ENCODE measurements at places on chromosomes 7 and 10. TPM values are rescaled to one million over a fixed set of nuclear protein-coding genes. Genes with fewer than 3 reads are reported as not detected.

GRCh38 chr7:47525066-47525623 lies 56.8 kb downstream of the TNS3 start:
- no peaks in the 10 kb centered on the region for H3K27me3 ChIP-seq
- H3K4me1 ChIP-seq: no peaks in the 10 kb centered on the region
- no peak overlapping the region for H3K4me3 ChIP-seq
- H3K36me3 ChIP-seq: no peaks in the 10 kb centered on the region

GRCh38 chr10:114748241-114748640 lies 73.3 kb upstream of the FHIP2A start:
- peaks cover 9% of the 10 kb centered on the region for H3K36me3 ChIP-seq
- peaks cover 4% of the 10 kb centered on the region for H3K4me1 ChIP-seq
- H3K4me3 ChIP-seq: no peak overlapping the region
- peaks cover 20% of the 10 kb centered on the region for H3K27me3 ChIP-seq

GRCh38 chr7:139232904-139233303 lies 1.9 kb downstream of the UBN2 start:
- H3K36me3 ChIP-seq: peaks cover 4% of the 10 kb centered on the region
- peak overlapping the region; percentile 94 for H3K4me3 ChIP-seq
- H3K4me1 ChIP-seq: peaks cover 22% of the 10 kb centered on the region
- peaks cover 4% of the 10 kb centered on the region for H3K27me3 ChIP-seq
- no peak for DNase-seq

DNA sequence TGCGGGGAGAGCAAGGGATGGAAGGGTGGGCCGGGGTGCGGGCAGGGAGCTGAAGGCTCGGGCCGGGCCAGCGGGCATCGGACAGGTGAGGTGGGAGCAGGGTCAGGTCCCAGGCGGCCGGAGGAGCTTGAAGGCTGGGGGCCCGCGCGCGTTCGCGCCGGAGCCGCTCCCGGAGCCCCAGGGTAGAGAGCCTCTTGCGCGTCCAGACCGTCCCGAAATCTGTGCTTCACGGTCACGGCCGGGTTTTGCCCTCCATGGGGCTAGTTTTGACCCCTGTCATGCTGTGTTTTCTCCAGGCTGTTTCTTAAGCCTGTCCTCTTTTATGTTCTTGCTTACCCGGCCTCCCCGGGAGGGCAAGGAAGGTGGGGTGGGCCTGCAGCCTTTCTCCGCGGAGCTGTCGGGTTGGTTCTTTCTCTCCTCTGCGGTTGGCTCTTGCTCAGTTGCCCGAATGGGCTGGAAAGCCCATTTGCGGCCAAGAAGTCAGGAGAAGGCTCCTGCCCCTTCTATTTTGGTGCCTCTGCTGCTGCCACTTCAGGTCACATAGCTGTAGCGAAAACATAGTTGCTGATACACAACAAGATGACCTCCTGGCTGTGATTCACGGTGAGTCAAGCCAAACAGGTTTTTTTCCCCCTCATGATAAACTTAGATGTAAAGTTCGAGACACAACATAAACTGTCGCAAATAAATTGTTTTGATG lies 650 bp downstream of the UBE2D1 start:
- no peak for DNase-seq
- H3K4me3 ChIP-seq: peak overlapping the region; percentile 97
- H3K27me3 ChIP-seq: no peaks in the 10 kb centered on the region
- H3K27ac ChIP-seq: peak overlapping the region; percentile 78

DNA sequence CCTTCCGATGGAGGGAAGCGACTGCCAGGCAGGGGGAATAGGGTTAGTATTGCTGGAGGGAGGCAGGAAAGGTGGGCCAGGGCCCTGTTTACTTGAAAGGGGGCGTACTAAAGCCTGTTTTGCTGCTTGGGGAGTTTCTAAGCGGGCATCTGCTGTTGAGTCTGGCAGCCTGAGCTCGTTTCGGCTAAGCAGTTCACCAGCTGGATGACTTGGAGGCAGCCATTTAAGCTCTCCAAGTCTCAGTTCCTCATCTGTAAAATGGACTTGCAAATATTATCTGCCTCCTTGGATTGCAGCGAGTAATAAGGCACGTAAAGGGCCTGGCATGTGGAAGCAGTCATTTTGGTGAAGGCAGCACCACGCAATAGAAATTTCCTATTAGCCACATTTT lies 44.0 kb downstream of the LDB3 start:
- H3K4me3 ChIP-seq: peak overlapping the region; percentile 83
- H3K27me3 ChIP-seq: no peaks in the 10 kb centered on the region
- peaks cover 4% of the 10 kb centered on the region for H3K4me1 ChIP-seq
- peak overlapping the region; percentile 88 for H3K27ac ChIP-seq
- H3K36me3 ChIP-seq: no peaks in the 10 kb centered on the region

GRCh38 chr10:103838862-103839518 lies 16.4 kb downstream of the SH3PXD2A start:
- no peak overlapping the region for H3K27ac ChIP-seq
- no peak overlapping the region for H3K4me3 ChIP-seq
- peaks cover 22% of the 10 kb centered on the region for H3K27me3 ChIP-seq
- peaks cover 12% of the 10 kb centered on the region for H3K4me1 ChIP-seq
- peaks cover 2% of the 10 kb centered on the region for H3K36me3 ChIP-seq

GRCh38 chr10:52297747-52298146 lies 16.3 kb upstream of the DKK1 start:
- no peaks in the 10 kb centered on the region for H3K36me3 ChIP-seq
- DNase-seq: no peak
- H3K27me3 ChIP-seq: peaks cover 5% of the 10 kb centered on the region
- no peaks in the 10 kb centered on the region for H3K4me1 ChIP-seq
- no peak overlapping the region for H3K27ac ChIP-seq
- H3K4me3 ChIP-seq: no peak overlapping the region

DNA sequence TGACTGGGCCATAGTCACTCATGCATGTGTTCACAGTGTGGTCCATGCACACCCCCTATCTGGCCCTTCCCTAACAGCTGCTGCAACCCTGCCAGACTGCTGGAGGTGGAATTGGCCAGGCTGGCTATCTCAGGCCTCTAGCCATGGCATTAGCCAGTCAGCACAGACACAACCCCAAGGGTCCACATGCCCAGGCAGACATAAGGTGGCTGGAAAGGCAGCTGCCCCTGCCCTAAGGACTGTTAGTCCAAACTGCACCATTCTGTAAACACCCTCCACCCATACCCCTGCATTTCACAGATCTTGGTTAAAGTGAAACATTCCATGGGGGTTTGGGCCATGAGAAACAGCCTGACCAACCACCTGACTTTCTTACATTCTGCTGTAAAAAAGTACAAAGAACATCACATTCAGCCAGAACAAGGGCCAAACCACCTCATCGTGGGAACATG lies 137.4 kb upstream of the KCNMA1 start:
- H3K4me3 ChIP-seq: no peak overlapping the region
- H3K36me3 ChIP-seq: no peaks in the 10 kb centered on the region
- no peaks in the 10 kb centered on the region for H3K27me3 ChIP-seq
- H3K27ac ChIP-seq: no peak overlapping the region
- DNase-seq: no peak

- DNase-seq: no peak
- H3K4me1 ChIP-seq: peaks cover 6% of the 10 kb centered on the region
- no peaks in the 10 kb centered on the region for H3K27me3 ChIP-seq
- H3K4me3 ChIP-seq: no peak overlapping the region
- peak overlapping the region; percentile 29 for H3K27ac ChIP-seq
- peaks cover 10% of the 10 kb centered on the region for H3K36me3 ChIP-seq
Observed at GRCh38 chr10:101609481-101609880, 21.4 kb downstream of the DPCD start.

- no peak for DNase-seq
- H3K36me3 ChIP-seq: no peaks in the 10 kb centered on the region
- no peaks in the 10 kb centered on the region for H3K27me3 ChIP-seq
- no peaks in the 10 kb centered on the region for H3K4me1 ChIP-seq
- H3K27ac ChIP-seq: no peak overlapping the region
Observed at GRCh38 chr10:52434734-52435133, 120.7 kb downstream of the DKK1 start.

GRCh38 chr7:158861004-158861787 lies 4.8 kb downstream of the DYNC2I1 start:
- H3K27me3 ChIP-seq: no peaks in the 10 kb centered on the region
- H3K27ac ChIP-seq: no peak overlapping the region
- peaks cover 24% of the 10 kb centered on the region for H3K4me1 ChIP-seq
- H3K36me3 ChIP-seq: no peaks in the 10 kb centered on the region

GRCh38 chr10:86411281-86411841 lies 44.8 kb upstream of the GRID1 start:
- peak overlapping the region; percentile 67 for H3K27ac ChIP-seq
- no peaks in the 10 kb centered on the region for H3K36me3 ChIP-seq
- H3K4me3 ChIP-seq: peak overlapping the region; percentile 77
- H3K27me3 ChIP-seq: no peaks in the 10 kb centered on the region
- DNase-seq: no peak
- H3K4me1 ChIP-seq: peaks cover 28% of the 10 kb centered on the region

- H3K4me3 ChIP-seq: no peak overlapping the region
- DNase-seq: no peak
- H3K36me3 ChIP-seq: peaks cover 7% of the 10 kb centered on the region
Observed at GRCh38 chr10:88901206-88901983, 21.4 kb downstream of the STAMBPL1 start.

DNA sequence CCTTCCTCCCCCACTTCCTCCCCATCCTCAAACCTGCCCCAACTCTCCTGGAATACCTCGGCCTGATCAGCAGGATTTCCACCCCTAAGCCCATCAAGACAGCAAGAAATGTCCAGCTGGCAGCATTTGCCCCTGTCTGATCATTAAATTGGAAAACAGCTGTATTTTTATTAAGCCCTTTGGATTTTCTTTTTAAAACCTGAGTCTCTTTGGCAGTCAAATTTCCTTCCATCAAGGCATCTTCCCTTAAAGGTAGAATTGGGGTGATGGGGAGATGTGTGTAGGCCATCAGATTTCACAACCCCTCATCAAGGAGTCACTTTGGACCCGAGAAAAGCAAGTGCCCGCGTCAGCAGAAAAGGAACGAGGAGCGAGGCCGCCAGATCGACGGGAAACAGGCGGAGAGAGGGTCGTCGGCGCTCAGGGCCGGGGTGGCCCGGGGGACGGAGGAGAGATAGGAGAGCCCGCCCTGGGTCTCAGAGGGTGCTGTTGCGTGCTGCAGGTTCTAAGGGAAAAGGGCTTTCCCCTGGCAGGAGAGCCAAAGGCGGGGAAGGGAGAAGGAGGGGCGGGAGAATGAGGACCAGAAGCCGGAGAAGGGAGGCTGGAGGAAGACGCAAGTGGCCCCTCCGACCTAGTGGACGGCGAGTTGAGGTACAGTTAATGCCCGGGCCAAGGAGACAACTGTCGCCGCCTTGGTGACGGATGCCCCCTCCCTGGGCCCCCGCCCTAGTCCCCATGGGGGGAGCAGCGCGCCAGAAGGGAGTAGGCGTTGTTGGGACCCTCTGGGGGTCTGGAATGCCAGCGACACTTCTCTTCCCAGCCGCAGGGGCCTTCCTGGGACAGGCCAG lies 11.5 kb upstream of the GATA3 start:
- peaks cover 96% of the 10 kb centered on the region for H3K27me3 ChIP-seq
- H3K27ac ChIP-seq: peak overlapping the region; percentile 87
- no peak for DNase-seq
- peaks cover 7% of the 10 kb centered on the region for H3K36me3 ChIP-seq
- peak overlapping the region; percentile 69 for H3K4me3 ChIP-seq
- peaks cover 55% of the 10 kb centered on the region for H3K4me1 ChIP-seq

GRCh38 chr10:38043516-38043915 lies 33.0 kb downstream of the ZNF33A start:
- no peak for DNase-seq
- H3K36me3 ChIP-seq: peaks cover 12% of the 10 kb centered on the region
- no peaks in the 10 kb centered on the region for H3K27me3 ChIP-seq
- peaks cover 19% of the 10 kb centered on the region for H3K4me1 ChIP-seq

DNA sequence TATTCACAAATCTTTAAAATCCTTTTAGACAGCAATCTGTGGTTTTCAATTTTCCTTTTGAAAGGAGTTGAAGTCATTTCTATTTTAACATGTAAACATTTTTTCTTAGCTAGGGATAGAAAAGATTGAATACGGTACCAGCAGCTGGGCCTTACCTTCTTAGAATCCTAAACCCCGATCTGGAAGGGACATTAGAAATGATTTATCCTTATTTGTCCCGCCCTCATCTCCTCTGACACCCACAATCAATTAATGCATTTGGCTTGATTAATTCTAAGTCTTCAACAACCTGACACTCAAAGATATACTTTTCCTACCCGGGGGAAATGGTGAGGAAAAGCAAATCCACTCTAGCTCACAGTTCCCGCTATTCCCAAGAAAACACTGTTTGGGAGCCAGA lies 100.4 kb downstream of the SORCS1 start:
- no peak overlapping the region for H3K27ac ChIP-seq
- H3K4me3 ChIP-seq: no peak overlapping the region
- no peaks in the 10 kb centered on the region for H3K27me3 ChIP-seq

- peak overlapping the region; percentile 97 for H3K27ac ChIP-seq
- DNase-seq: no peak
- H3K36me3 ChIP-seq: no peaks in the 10 kb centered on the region
- peaks cover 24% of the 10 kb centered on the region for H3K4me1 ChIP-seq
Observed at GRCh38 chr10:69043931-69044531, 43.9 kb upstream of the SRGN start.

DNA sequence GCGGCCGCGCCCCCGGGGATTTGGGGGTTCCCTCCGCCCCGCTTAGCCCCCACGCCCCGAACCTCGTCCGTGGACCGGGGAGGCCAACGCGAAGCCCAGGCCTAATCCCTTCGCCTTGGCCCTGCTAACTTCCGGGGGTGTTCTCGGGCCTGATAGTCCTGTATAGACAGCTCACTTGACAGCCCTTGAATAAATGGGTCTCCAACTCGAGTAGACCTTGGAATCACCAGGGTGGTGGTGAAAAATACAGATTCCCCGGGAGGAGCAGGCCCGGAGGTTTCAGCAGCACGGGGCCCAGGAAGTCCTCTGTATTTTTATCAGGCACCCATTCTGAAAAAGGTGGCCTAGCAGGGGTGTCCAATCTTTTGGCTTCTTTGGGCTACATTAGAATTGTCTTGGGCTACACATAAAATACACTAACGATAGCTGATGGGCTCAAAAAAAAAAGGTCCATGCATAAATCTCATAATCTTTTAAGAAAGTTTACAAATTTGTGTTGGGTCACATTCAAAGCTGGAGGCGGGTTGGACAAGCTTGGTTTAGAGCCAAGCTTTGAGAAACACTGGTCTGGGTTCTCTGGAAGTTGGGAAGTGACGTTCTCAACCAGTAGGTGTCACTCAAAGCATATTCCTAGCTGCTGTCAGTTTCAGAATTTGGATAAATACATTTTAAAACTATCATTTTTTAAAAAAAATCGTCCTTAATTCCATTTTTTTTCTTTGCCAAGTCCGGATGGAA lies 221.7 kb downstream of the PHTF2 start:
- H3K4me1 ChIP-seq: peaks cover 8% of the 10 kb centered on the region
- H3K27ac ChIP-seq: no peak overlapping the region
- peaks cover 2% of the 10 kb centered on the region for H3K36me3 ChIP-seq
- peaks cover 16% of the 10 kb centered on the region for H3K27me3 ChIP-seq

Gene PCDH15
- not detected for total RNA-seq

Gene CCDC136
- total RNA-seq: 7.7 TPM

Gene FAM25G
- not detected for total RNA-seq

Gene OPALIN
- not detected for total RNA-seq

Gene RNF32
- 1.8 TPM for total RNA-seq

Gene BRAF
- 56.1 TPM for total RNA-seq

Gene CNTNAP2
- 0.37 TPM for total RNA-seq

Gene PPP1R3C
- total RNA-seq: not detected

Gene ITGA8
- total RNA-seq: not detected

Gene OR9A2
- not detected for total RNA-seq

Gene SEMA3E
- not detected for total RNA-seq

Gene GPRIN2
- not detected for total RNA-seq

Gene CLCN1
- total RNA-seq: not detected

Gene STX1A
- total RNA-seq: 21.2 TPM

Gene PIK3AP1
- 1.9 TPM for total RNA-seq

Gene CNNM1
- 0.16 TPM for total RNA-seq

Gene SLC26A5
- not detected for total RNA-seq

Gene LLCFC1
- total RNA-seq: not detected

Data from T-helper 17 cell (primary cell).